NCI-H510A treated with DMSO at 0.1 percent for 48 hours (cell line): ENCODE measurements at places on chromosomes 12 and 14.

DNA sequence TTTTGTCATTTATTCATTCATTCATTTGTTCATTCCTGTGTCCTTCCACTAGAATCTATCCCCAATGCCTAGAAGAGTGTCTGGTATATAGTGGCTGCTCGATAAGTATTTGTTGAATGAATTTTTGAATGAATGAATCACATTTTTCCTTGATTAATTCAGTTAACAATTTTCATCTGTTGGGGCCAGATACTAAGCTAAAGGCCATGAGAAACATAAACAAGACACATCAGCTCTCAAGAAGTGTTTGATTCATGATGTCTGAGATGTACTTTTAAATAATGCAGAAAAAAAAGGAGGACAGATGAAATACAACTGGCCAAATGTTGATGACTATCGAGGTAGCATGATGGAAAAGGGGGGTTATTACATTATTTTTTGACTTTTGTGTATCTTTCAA lies 48.1 kb upstream of the TMED10 start:
- DNase-seq, result no peak

- no peak for DNase-seq
These were observed 210.3 kb downstream of the BTG1 start for GRCh38 chr12:91935296-91935695.

GRCh38 chr14:56127156-56127555 lies 8.9 kb downstream of the PELI2 start:
- peak; percentile 26 for DNase-seq

DNA sequence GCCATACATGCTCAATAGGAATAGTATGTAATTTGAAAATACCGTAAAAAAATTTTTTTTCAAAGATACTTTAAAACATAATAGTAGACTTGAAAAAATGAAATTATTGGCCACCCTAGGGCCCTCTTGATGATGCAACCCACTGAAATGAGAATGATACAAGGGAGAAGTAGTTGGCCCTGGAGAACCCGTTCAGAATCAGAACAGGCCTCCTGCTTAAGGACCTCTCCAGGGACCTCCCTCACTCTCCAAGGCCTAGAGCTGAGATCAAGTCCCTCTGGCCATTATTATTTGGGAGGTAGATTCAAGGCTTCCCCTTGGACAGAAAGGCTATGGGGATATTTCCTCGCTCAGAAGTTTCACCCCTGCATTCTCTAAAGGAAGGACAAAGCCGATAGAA lies 11.9 kb downstream of the LALBA start:
- DNase-seq, result no peak

GRCh38 chr12:1122786-1123185 lies 131.8 kb downstream of the ERC1 start:
- DNase-seq, result no peak

GRCh38 chr12:115351514-115352077 lies 667.6 kb upstream of the TBX3 start:
- no peak for DNase-seq

DNA sequence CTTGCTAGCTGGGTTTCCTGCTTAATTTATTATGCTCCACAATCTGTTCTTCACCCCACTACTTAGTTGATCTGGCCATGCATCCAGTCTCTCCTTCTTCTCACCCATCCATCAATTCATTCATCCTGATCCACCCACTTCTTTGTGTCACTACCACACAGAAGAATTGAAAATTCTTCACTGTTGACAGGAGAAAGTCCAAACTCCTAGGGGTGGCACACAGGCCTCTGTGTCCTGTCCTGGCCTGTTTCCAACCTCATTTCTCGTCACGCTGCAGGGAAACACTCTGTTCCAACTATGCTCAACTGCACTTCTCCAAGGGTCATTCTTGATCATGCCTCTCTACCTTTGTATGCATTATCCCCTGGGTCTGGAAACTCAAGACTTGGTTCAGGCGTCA lies 10.6 kb upstream of the KRT83 start:
- DNase-seq, result no peak

DNA sequence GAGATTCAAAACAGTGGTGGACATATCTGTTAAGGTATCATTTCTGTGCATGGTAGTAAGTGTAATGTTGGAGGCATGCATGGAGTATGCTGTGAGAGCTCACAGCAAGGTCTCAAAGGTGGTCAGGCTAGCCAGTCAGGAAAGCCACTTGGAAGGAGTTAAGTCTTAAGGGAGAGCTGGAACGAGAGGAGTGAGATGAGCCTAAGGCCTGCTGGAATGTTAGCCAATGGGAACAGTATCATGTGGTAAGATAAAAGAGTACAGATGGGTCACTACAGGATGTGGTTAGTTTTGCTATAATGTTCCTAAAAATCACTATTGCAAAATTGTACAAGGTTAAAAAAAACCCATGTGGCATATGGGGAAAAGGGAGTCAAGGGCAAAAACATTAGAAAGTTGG lies 311.7 kb upstream of the E2F7 start:
- no peak for DNase-seq

DNA sequence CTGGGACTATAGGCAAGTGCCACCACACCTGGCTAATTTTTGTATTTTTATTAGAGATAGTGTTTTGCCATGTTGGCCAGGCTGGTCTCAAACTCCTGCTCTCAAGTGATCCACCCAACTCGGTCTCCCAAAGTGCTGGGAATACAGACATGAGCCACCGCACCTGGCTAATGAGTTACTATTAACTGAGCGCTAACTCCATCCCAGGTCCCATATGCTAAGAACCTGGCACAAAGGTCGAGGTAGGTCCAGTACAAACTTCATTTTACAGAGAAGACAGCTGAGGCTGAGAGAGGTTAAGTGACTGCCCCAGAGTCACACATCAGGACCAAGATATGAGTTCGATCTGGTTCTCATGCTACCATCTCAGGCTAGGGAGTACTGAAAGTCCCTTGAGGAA lies 4.5 kb upstream of the PLA2G1B start:
- DNase-seq, result no peak

DNA sequence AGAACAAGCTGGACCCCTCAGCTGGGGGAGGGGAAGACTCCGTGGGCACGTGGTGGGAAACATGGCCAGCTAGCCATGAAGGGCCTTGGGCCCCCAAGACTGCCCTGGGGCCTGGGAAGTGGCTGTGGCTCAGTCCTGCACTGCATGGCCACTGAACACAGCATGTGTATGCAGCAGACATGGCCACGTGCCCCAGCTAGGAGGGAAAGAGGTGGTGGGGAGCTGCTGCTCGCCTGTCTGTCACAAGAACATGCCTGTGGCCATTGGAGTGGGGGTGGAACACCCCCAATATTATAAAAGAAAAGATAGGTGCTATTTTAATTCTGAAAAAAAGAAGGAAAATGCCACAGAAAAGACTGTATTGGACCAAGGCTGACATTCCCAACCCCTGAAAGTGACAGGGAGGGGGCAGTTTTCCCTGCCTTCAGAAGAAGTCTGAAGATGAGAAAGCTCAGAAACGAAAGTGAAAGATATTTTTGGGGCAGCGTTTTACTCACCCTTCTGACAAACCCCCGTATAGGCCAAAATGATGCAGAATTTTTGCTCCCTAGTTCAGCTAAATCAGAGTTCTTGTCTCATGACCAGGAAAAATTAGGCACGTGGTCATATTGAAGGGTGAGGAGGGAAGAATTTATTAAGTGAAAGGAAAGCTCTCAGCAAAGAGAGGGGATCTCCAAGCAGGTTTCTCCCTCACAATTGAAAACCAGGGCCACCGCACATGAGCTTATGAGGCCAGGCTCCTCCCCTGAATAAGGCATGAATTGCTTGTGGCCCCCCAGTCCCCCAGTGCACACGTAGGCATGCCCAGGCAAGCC lies 35.2 kb upstream of the PCNX1 start:
- DNase-seq, result no peak

DNA sequence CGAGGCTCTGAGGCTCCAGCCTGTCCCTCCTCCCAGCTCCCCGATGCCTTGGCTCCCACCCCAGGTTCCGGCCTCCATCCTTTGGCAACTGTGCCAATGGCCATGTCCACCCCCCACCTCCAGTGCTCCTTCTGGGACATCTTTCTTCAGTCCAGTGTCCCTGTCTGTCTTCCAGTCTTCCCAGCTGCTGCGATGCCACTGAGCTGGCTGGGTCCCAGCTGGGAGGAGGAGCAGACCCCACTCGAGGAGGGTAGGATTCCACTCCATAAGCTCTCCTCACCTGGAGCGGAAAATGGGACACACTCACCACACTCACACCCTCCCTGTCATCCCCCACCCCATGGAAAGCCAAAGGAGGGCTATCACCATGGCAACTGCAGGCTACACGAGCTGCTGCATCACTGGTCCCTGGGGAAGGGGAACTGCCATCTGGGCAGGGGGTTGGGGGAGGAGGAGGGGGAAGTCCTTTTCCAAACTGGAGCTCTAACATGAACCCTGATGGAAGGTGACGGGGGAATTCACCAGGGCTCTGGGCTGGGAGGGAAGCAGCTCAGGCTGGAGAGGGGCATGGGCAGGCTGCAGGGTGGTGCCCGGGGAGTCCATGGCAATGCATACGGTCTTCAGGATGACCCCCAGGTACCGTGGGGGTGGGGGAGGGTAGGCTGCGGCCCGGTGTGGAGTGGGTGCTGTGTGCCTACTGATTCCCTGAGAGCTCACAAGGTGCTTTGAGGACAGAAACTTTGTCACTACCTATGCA lies 94.3 kb downstream of the LRRC74A start:
- DNase-seq, result peak; percentile 40

DNA sequence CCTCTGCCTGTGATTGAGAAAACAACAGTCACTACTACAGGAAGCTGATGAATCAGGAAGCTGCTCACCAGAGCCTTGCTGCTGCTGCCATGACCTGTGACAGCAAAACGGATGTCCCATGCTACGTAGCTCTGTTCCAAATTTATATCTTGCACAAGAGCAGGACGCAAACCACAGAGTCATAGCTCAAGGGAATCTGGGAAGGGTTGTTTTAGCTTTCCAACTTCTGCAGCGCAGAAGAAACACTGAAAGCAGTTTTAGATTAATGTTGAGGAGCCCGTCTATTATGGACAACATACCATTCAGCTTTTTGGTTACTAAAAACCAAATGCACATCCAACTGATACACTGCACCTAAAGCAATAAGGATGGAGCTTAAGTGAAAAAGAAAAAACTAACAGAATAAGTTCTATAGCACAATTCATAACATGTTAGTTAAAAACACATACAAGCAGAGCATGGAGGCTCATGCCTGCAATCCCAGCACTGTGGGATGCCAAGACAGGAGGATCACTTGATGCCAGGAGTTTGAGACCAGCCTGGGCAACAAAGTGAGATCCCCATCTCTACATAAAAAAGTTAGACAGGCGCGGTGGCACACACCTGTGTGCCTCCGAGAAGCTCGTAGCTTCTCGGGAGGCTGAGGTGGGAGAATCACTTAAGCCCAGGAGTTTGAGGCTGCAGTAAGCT lies 1.7 kb upstream of the ANKRD33 start:
- no peak for DNase-seq

- DNase-seq, result peak; percentile 35
These were observed 50.1 kb downstream of the CCDC88C start for GRCh38 chr14:91367173-91368171.

DNA sequence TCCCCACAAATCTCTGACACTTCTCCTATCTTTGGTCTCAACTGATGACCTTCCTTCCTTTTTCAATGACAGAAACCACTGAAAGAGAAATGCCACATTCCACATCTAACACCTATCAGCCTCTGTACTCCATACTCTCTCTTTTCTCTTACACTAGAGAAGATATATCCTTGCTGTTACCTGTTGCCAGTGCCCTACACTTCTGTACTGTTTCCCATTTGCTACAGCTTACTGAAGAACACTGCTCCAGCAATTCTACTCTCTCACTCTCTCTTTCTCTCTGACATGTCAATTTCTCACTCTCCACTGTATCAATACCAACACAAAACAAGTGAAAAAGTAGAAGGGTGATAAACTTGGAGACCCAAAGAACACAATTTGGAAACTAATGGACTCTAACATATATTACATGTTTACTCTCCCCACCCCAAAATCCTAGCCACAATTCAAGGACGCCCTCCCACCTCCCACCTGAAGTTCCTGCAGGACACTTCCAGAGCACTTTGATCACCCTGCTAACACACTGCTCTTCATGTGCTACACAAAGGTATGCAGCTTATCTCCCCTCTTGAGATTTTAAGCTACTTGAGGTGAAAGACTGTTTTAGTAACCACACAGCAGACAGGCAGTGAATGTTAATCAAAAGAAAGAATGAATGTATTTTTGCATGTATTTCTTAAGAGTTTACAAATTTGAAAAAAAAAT lies 95.0 kb downstream of the MED13L start:
- DNase-seq, result no peak

- DNase-seq, result no peak
These were observed 18.0 kb upstream of the BEGAIN start for GRCh38 chr14:100605230-100605629.

- no peak for DNase-seq
These were observed 20.1 kb downstream of the MORN3 start for GRCh38 chr12:121649322-121649721.

DNA sequence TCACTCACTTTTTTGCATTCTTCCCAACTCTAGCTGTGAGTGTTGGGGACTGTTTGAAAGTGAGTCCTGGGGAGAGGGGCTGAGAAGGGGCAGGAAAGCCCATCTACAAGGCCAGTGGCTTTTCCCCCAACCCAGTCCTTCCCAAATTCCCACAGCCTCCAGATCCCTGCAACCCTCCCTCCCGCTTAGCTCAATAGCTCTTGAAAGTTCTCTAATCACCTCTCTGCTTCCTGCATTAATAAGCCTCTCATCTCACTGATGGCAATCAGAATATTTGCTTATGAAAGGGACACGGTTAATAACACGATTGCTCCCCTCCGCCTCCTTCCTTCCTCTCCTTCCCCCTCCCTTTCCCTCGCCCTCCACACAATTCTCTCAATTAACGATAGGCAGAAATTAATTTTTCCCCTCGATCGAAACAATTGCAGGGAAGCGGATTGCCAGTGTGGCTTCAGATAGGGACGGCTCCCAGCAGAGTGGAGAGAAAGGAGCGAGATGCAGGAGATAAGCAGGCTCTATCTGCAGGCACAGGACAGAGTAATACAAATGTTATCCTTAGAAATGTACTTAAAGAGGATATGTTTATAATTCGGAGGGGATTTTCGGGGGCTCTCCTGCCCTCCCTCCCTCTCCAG lies 15.1 kb upstream of the GPATCH2L start:
- no peak for DNase-seq

DNA sequence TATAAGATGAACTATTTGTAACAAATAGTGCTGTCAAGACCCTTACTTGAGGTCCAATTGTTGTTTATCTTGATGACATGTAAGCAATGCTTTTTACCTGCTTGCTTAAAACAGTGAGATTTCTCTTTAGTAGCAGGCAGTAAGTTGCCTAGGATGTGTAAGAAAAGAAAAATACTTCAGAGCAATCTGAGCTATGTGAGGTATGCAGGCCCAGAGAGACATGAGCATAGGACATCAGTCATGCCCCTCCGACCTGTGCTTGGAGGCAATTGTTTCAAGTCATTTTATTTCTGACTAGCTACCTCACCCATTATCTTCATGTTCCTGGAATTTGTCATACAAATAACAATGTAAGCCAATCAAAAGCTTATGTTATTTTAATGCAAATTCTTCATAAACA lies 930.6 kb upstream of the FBXO33 start:
- DNase-seq, result no peak

- no peak for DNase-seq
These were observed 600.8 kb downstream of the TRHDE start for GRCh38 chr12:72872996-72873395.
